ENCODE measurements at places on chromosomes 5 and 9. TPM values are rescaled to one million over a fixed set of nuclear protein-coding genes. Genes with fewer than 3 reads are reported as not detected.

Gene BTNL3
- total RNA-seq, result not detected

Gene EIF4E1B
- total RNA-seq, result not detected

Gene FOXI1
- total RNA-seq, result not detected

Gene ENHO
- 0.36 TPM for total RNA-seq

Gene C6
- not detected for total RNA-seq

Gene TLX3
- not detected for total RNA-seq

Gene GADD45G
- 3.7 TPM for total RNA-seq

Gene RANBP17
- not detected for total RNA-seq

Gene NSG2
- total RNA-seq, result not detected

Gene SEC16A
- 83.4 TPM for total RNA-seq

Gene PCDHA1
- total RNA-seq, result not detected

Measured in naive thymus-derived CD8-positive, alpha-beta T cell (primary cell).